ENCODE measurements at places on chromosomes 11 and 22. TPM values are rescaled to one million over a fixed set of nuclear protein-coding genes. Genes with fewer than 3 reads are reported as not detected.

GRCh38 chr11:108199446-108200321 lies 22.8 kb downstream of the NPAT start:
- DNase-seq = peak; percentile 75

- no peak for DNase-seq
Observed at GRCh38 chr22:37560608-37561211, 430 bp downstream of the CDC42EP1 start.

DNA sequence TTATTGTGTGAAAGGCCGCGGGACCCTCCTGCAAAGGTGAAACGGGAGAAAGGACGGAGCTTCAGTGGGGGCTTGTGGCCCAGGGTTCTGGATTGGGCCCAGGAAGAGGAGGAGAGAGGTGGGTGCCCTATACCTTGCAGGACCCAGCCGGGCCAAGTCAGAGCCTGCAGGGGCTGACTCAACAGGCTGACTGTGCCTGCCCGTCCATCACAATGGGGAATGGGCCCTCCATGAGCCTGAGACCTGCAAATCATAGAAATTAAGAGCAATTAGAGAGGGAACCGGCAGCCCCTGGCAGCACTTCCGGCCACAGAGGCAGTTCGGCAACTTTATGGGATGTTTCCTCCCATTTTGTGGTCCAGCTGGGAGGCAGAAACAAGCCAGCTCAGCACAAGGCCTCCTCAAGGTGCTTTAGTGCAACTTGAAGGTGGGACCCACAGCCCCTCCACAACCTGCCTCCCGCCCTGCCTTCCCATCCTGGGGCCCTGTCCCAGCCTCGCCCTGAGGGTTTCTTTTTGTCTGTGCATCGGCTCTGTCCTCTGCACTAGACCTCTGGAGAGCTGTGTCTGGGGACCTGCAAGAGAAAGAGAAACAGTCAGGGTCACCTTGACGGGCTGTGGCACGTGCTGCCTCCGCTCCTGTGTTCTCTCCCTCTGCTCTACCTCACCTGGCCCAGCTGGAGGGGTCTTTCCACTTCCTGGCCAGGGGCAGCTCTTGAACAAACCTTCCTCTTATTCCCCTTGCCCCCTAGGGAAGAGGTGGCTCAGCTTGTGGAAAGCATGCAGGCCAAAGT lies 19.1 kb upstream of the NECTIN1 start:
- no peak for DNase-seq

- no peak for DNase-seq
Observed at GRCh38 chr22:17806437-17806836, 32.2 kb upstream of the BID start.

DNA sequence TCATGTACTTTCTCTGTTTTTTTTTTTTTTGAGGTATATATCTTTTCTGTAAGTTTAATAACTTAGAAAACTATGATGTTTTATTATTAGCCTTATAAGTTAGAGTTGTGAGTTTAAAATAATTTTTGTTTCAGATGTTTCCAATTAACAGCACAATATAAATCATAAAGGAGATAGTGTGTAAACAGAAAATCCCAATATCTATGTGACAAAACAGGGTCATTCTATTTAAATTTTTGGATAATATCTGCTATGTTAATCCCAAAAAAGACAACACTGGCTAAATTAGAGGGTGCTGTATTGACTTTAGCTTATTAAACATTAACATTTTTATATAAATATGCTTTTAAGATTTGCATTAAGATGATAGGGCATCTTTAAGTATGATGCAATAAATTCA lies 318.1 kb upstream of the CTSC start:
- DNase-seq = no peak

DNA sequence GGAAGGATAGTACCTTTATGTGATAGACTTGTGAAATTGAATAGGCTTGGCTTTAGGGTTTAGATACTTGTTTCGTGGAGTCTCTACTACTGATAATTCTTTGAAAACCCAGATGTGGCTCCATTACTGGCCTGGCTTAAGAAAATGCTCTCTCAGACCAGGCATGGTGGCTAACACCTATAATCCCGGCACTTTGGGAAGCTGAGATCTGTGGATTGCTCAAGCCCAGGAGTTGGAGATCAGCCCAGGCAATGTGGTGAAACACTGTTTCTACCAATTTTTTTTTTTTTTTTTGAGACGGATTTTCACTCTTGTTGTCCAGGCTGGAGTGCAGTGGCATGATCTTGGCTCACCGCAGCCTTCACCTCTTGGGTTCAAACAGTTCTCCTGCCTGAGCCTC lies 40.9 kb downstream of the ATG13 start:
- no peak for DNase-seq

- DNase-seq = no peak
Observed at GRCh38 chr11:74948546-74948897, 369 bp downstream of the XRRA1 start.

- no peak for DNase-seq
Observed at GRCh38 chr11:11709447-11710239, 87.8 kb upstream of the GALNT18 start.

DNA sequence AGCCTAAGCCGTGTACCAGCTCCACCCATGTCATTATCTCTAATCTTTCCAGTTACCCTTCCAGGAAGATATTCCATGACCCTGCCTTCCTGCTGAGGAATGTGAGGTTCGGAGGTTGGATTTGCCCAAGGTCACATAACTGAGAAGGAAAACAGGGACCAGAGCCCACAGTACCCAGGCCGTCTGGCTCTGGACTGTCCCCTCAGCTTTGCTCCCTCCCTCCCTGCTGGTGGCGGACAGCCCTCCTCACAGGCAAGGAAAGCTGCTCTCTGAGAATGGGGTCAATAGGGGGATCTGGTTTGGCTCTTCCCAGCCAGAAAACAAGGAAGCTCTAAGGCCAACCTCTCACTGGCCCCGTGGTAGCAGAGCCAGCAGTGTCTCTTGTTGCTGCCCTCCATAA lies 63.3 kb downstream of the SYN3 start:
- no peak for DNase-seq

GRCh38 chr22:44405661-44406060 lies 92.4 kb downstream of the RTL6 start:
- DNase-seq = no peak

DNA sequence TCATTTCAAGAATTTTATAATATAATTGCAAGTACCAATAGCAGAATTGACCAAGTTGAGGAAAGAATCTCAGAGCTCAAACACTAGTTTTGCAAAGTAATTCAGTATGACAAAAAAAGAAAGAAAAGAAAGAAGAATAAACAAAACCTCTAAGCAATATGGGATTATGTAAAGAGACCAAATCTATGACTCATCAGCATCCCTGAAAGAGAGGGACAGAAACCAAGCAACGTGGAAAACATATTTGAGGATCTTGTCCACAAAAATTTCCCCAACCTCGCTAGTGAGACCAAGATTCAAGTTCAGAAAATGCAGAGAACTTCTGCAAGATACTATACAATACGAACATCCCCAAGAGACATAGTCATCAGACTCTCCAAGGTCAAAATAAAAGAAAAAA lies 203.7 kb upstream of the DDI1 start:
- DNase-seq = no peak

DNA sequence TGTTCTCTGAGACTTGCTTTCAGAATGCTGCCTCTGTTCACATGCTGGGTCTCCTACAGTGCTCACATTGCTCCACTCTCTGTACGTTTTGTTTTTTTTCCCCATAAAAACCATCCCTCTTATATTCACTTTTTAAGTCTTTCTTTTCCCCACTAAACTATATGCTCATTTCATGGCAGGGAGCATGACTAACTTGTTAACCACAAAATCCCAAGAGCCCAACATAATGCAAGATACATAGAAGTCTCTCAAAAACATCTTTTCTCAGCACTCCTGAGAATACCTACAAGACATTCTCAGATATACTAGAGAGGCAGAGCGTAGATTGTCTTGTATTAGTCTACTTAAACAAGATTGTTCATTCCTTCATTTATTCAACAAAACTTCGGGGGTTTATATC lies 73.3 kb downstream of the FAM76B start:
- no peak for DNase-seq

GRCh38 chr11:74683941-74684481 lies 47.2 kb downstream of the CHRDL2 start:
- no peak for DNase-seq

DNA sequence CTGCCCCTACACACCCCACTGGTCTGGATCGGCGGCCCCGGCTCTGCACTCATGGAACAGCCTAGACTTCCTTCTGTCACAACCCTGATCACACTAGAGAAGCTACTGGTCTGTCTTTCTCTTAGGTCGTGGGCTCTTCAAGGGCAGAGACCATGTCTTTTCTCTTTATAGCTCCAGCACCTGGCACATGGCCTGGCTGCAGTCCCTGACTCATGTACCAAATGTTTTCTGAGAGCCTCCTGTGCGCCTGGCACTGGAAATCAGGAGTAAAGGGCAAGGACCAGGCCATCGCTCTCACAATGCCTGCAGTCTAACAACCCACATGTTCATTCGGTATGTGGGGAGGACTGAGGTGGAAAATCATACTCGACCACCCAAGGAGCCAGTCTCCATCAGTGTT lies 7.5 kb downstream of the ASCC2 start:
- no peak for DNase-seq

Gene CEND1
- total RNA-seq = 1.6 TPM

Gene BTG4
- total RNA-seq = 0.23 TPM

Gene IRAG1
- total RNA-seq = 0.09 TPM

Gene MICAL3
- 26.0 TPM for total RNA-seq

Gene C1QTNF4
- total RNA-seq = 0.74 TPM
